ENCODE measurements at places on chromosomes 13 and 19.

- DNase-seq, result no peak
Measured at GRCh38 chr19:4472174-4472974, at the start of gene HDGFL2. Gene HDGFL2, plus strand, starts transcription at chr19:4472297. Its CDS starts 54 bp downstream, at chr19:4472351.

DNA sequence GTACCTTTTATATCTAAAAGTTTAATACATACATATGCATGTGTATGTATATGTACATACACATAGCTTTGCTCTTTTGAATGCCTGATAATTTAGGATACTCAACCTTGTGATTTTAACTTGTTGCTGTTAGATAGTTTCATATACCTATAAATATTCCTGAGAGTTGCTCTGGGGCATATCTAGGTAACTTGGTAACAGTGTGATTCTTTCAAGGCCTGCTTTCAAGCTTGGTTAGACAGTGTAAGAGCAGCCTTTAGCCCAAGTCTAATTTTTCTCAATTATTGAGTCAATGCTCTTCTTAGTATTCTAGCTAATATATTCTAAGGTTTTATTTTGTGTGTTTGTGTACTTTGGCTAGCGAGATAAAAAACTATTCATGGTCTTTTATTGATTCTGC lies 762.1 kb upstream of the MIR17HG start:
- DNase-seq, result no peak

- DNase-seq, result no peak
Measured at GRCh38 chr13:20177049-20177831, 15.5 kb downstream of the GJB2 start.

DNA sequence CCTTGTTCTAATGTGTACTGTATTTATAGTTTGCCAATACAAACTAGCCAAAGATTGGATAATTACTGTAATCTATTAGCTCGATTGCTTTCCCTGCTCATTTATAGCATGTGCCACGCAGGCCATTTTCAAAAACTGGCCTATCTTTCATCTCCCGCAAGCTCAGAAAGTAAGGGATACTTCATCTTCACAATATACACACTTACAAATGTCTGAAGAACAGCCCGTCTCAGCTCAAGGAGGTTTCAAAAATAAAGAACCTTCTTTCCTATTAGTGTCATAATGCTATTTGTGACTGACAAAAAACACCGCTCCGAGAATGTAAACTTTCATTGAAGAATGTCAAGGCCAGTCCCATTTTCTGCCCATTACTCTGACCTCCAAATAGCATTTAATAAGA lies 306.4 kb upstream of the ZNF507 start:
- DNase-seq, result no peak

DNA sequence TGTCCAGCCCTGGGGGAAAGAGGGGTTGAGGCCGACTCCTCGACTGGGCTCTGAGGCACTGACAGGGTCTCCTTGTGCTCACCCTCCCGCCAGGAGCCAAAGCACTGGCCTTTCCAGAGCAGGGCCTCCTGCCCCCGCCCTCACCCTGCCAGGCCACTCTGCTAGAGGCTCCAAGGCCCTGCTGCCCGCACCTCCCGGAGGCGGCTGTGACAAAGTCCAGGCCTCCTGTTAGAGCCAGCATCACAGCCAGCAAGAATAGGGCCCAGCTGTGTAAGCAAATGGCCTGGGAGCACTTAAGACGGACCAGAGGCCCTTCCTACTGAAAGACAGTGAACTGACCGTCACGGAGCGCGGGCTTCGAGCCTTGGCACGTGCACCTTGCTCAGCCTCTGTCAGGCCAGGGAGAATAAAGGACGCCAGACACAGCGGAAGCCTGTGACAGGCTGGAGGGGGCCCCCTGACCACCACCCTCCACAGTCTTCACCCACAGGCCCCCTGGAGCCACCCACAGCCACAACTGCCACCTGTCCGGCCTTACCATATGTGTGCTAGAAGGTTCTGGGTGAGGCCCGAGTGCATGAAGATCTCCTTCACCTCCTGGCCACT lies 50.9 kb downstream of the EPS15L1 start:
- no peak for DNase-seq

DNA sequence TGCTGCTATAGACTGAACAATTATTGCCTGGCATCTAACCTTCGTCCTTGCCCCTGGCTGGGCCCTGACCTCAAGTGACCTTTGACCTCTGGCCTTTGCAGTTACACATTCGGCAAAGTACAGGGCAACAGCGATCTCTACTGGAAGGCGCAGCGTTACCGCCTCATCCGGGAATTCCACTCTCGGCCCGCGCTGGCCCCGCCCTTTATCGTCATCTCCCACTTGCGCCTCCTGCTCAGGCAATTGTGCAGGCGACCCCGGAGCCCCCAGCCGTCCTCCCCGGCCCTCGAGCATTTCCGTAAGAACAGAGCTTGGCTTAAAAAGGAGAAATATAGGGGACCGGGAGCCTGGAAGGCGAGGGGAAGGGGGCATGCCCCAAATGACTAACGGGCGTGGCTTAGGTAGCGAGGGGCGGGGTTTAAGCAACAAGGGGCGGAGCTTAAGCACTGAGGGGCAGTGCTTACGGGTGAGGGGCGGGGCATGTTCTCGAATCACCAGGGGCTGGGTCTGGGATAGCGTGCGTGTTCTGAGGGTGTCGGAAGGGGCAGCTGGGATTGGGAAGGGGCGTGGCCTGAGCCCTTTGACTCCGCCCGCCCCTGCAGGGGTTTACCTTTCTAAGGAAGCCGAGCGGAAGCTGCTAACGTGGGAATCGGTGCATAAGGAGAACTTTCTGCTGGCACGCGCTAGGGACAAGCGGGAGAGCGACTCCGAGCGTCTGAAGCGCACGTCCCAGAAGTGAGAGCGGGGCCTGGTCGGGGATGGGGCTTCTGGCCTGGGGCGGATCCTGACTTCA lies 52.7 kb downstream of the TRPM4 start:
- no peak for DNase-seq

DNA sequence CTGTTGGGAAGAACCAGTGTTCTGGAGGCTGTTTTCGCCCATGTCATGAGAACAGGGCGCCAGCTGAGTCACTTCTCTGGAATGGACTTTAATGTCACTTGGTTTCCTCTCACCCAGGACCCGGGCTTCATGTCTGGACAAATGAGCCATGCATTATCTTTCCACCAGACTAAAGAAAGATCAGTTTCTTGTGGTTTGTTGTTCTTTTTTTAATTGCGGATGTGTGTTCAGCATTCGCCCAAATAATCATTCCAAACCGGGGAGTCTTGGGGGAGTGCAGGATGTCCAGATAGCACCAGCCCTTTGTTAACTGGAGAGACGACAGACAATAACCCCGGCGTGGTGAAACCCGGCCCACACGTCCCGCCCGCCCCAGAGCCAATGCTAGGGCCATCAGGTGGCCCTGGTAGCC lies 102.5 kb downstream of the COL4A2 start:
- no peak for DNase-seq

- DNase-seq, result no peak
Measured at GRCh38 chr19:57436417-57436816, 1.3 kb downstream of the ZNF749 start.

DNA sequence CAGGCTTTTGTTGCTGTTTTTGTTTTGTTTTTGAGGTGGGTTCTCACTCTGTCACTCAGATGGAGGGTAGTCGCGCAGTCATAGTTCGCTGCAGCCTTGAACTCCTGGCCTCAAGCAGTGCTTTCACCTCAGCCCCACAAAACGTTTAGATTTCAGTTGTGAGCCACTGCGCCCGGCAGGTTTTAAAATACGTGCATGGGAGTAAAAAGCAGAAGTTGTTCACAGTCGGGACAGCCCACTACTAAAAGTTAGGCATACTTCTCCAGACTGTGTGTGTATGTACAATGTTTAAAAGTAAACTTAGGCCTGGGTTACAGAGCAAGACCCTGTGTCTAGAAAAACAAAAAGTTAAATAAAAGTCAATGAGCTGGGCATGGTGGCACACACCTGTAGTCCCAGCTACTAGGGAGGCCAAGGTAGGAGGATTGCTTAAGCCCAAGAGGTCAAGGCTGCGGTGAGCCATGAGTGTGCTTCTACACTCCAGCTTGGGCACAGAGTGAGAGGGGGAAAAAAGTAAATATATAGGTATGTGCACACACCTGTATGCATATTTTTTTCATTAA lies 6.1 kb downstream of the SAFB start:
- no peak for DNase-seq

GRCh38 chr13:40170982-40171381 lies 495.5 kb downstream of the FOXO1 start:
- no peak for DNase-seq

- DNase-seq, result no peak
Measured at GRCh38 chr13:108126056-108126455, 89.3 kb downstream of the LIG4 start.

DNA sequence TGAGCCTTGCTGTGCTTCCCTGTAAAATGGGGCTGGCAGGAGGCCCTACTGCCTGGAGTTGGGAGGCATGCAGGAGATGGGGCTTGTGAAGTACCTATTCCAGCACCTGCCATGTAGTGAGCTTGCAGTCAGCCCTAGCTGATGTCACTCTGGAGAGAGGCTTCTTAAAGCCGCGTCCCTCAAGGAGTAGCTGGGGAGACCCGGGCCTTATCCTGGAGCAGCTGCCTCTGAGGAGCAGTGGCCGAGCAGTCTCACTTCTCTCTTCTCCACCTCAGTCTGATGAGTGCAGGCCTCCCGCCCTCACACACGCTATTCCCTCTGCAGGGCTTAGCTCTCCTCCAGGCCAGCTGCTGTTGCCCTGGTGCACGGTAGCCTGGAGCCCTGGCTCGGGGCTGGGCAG lies 18.0 kb downstream of the CLASRP start:
- no peak for DNase-seq

DNA sequence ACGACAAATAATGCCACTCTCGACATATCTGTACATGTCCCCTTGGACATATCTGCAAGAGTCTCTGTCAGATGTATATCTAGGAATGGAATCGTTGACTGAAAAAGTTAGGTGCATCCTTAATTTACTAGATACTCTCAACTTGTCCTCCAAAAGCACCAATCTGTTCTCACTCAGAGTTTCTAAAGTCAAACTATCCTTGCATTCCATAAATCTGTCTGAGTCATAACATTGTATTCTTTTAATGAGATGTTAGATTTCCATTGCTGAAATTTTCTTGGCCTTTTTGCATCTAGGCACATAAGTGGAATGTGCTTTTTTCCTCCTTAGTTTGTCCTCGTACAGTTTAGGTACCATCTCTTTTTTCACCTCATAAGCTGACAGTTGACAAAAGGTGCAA lies 139.8 kb downstream of the PTPRS start:
- DNase-seq, result no peak

DNA sequence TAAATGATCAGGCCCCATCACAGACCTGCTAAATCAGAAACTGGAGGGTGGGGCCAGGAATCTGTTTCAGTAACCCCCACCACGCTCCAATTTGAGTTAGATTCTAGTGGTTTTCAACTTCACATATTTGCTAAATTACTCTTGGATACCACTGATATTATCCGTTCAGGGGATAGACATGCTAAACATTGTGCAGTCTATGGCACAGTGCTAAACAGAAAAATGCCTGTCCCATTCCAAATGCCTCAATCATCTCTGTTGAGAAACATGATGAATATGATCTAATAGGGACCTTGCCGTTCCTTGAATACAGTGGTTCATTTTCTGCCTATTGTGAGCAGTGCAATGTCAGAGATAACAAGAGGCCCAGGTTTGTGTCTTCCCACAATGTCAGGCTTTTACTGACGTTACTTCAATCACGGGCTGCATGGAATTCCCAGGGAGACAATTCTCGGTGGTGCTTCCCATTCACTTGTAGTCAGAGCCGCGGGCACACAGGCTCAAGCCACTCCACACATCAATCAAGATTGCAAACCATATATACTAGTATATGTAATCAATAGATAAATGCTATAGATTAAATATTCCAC lies 52.7 kb downstream of the MYO16 start:
- no peak for DNase-seq

DNA sequence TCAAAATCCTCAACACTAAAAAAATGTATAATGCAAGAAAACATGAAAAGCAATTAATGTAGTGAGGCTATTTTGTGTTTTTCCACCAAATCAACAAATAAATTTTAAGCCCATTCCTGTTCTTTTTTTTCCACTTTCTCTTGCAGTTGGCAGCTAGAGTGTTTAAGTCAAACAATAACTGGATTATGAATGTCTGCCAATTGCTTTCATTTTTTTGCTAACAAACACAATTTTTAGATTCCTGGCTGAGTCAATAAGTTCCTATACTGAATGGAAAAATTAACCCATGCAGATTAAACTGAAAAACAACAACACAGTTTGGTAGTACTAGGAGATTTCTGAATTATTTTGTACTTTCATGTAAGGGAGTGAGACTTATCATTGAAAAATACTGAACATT lies 232.4 kb downstream of the SLITRK5 start:
- no peak for DNase-seq

- DNase-seq, result no peak
Measured at GRCh38 chr19:6059396-6059947, 50.8 kb downstream of the RFX2 start.

GRCh38 chr19:7790416-7790815 lies 27.4 kb downstream of the CLEC4M start:
- DNase-seq, result no peak

DNA sequence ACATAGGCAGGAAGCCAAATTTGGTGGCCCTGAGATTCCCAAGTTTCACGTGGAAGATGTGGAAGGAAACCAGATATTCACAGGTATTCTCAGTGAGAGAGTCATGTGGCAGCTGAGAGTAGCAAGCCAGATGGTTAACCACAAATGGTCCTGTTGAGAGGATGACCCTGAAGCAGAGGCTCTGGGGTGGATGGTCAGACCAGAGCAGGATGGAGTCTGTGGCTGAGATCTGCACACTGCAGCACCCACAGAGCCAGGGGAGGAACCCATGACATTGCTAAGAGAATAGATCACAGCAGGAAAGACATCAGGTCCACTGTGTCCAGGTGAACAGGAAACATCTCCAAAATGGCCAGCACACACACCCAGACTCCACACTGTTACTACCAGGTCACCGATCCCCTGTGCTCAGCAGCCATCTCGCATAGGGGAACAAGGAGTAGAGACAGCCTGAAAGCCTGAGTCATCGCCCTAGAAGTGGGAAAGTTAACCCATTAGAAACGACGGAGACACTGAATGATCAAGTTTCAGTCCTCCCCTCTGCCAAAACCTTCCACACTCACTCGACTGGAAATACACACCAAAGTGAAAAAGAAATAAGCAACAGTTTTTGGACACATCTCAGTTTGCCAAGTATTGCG lies 160.0 kb downstream of the RBM26 start:
- DNase-seq, result no peak

DNA sequence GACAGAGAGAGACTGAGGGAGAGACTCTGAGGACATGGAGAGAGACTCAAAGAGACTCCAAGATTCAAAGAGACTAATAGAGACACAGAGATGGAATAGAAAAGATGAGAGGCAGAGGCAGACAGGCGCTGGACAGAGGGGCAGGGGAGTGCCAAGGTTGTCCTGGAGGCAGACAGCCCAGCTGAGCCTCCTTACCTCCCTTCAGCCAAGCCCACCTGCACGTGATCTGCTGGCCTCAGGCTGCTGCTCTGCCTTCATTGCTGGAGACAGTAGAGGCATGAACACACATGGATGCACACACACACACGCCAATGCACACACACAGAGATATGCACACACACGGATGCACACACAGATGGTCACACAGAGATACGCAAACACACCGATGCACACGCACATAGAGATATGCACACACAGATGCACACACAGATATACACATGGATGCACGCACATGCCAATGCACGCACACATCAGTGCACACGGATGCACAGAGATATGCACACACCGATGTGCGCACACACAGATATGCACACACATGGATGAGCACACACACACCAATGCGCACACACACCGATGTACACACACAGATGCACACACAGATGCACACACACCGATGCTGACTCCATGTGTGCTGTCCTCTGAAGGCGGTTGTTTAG lies 3.3 kb upstream of the F10 start:
- no peak for DNase-seq

Measured in stimulated activated CD8-positive, alpha-beta memory T cell treated with anti-CD3 and anti-CD28 coated beads, Interleukin-2, amount 100 ng/mL, for 1 hour (primary cell).